Stimulated activated CD4-positive, alpha-beta T cell treated with anti-CD3 and anti-CD28 coated beads, Interleukin-15, amount 100 ng/mL, for 48 hours (primary cell): ENCODE measurements at places on chromosomes 16 and 17.
A peak's percentile ranks its signal among the peaks of the same experiment; 100 is the strongest.

DNA sequence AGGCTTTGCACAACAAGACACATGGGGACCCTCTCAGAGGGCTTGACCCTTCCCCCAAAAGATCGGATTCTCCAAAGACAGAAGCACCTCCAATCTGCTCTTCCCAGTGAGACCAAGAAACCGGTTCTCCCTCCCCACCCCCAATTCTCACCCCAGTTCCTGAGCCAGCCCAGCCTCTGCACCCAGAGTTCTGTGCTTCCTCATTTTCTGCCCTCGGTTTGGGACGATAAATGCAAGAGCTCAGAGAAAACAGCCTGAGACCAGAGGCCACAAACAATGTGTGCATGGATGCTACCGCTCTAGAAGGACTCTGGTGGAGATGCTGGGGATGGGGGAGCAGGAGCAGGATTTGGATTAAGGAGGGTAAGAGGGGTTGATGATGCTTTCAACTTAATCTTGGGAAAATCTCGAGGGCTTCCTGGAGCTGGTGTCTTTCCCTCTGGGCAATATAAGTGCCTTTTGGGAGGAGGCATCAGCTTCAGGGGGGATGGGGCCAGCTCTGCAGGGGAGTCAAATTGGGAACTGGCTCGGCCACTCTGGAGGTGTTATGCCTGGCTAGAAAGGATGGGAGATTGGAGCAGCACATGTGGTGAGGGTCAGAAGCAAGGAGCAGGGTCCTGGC lies 6.0 kb downstream of the KRT15 start:
- no peak for DNase-seq

DNA sequence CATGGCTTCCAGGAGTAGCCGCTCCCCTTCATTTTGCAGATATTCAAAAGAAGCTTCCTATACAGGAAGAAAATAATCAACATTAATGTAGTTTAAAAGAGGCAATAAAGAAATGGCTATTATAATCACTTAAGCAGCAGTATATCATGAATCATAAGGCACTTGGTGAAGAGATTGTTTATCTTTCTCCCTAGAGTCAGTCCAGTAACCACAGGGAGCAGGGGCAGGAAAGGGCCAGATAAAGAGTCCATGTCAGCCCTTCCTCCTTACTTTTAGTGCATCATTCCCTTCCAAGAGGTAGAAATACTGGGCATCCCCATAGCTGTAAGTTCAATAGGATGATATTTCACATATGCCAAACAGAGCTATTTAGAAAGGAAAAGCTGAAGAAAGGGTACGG lies 184.6 kb upstream of the C17orf78 start:
- DNase-seq: no peak

DNA sequence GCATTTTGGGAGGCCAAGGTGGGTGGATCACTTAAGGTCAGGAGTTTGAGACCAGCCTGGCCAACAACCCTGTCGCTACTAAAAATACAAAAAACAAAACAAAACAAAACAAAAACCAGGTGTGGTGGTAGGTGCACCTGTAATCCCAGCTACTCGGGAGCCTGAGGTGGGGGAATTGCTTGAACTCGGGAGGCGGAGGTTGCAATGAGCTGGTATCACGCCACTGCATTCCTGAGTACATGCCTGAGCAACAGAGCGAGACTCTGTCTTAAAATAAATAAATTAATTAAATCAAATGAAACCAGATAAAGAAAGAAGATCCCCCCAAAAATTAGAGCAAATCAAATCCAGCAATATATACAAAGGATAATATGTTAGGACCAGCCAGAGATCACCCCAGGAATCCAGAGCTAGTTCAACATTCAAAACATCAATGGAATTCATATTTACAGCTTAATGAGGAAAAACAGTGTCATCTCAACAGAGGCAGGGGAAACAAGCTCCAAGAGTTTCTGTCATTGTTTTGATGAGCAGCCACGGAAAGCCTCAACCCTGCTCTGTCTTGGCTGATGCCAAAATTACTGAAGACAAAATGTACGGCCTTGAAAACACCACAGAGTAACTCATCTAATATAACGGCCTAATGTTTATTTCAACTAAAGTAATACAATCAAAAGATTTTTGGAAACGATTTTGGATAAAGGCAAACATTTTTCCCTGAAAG lies 3.7 kb downstream of the PEMT start:
- no peak for DNase-seq

GRCh38 chr16:51161440-51162195 lies 10.5 kb upstream of the SALL1 start:
- no peak for DNase-seq

DNA sequence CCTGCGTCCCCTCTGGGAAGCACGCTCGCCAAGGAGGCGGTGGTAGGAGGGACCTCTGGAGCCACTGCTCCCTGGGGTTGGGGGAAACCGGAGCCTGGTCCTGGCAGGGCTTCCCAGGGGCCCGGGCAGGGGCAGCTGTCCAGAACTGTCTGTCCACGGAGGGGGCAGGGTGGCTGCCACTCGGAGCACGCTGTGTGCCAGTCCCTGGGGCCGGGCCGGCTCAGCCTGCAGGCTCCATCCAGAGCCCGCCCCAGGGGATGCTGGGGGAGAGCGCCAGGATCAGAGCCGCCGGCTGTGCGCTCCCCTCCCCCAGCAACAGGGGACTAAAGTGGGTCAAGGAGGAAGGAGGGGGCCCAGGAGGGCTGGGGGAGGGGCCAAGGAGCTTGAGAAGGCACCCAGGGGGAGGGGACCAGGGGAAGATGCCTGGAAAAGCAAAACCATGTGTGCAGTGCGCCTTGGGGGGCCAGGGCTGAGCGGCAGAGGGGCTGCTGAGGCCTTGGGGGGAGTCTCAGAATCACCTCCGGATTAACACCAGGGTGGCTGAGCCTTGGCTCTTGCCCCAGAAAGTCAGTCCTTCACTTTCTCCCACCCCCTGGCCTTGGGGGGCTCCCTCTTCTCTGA lies 21.3 kb downstream of the ZNF423 start:
- no peak for DNase-seq

DNA sequence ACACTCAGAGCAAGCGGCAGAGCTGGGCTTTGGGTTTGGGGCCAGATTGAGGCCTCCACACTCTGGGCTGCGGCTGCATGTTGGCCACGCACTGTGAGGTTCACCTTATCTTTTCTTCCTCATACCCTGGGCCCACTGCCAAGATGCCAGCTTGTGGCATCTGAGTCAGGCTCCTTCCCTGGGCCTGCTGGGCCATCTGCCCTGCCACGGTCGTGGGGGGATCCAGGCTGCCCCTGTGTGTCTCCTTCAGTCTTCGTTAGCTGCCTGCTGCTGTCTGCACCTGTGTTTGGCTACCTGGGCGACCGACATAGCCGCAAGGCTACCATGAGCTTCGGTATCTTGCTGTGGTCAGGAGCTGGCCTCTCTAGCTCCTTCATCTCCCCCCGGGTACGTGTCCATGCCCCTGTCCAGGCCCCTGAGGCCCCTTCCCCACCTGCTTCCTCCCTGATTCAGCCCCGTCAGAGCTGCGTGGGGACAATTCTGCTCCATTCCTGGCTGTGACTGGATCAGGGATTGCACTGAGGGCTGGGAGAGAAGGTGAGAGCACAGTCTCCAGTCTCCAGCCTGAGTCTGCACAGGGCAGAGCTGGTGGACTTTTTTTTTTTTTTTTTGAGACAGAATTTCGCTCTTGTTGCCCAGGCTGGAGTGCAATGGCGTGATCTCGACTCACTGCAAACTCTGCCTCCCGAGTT lies 11.2 kb downstream of the SPNS3 start:
- no peak for DNase-seq

DNA sequence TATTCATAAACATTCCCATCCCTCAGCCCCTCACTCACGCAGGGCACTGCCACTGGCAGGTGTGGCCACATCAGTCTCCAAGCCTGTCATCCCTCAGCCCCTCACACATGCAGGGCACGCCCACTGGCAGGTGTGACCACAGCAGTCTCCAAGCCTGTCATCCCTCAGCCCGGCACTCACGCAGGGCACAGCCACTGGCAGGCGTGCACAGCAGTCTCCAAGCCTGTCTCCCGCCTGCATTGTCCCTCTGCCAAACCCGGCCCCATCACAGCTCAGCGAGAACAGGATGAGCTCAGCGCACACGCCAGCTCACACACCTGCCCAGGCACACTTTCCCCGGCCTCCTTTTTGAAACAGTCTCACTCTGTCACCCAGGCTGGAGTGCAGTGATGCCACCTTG lies 11.4 kb upstream of the KREMEN2 start:
- no peak for DNase-seq

DNA sequence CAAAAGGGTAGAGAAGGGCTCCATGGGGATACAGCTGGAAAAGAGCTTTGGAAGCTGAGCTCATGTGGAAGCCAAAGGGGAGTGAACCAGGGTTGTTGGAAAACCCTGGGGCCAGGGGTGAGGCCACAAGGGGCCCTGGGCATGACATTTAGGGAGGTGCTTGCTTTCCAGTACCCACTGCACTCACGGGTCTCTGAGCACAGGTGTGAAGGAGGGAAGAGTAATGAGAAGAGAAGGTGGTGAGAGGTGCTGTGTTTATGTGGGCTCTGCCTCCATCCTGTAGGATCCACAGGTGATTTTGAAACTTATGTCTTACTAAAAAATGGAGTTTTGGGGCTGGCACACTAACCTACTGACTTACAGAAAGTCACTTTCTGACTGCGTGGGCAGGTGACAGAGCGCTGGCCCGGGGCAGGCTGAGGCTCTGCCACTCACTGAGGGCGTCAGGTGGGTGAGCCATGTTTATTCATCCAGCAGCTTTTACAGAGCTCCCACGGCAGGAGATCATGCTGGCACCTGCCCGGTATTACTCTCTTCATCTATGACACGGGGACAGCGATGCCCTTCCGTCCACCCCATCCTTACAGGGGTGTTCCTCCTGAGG lies 18.9 kb downstream of the KSR1 start:
- peak; percentile 64 for DNase-seq

- DNase-seq: no peak
Observed at GRCh38 chr16:17476414-17477259, 5.9 kb upstream of the XYLT1 start.

GRCh38 chr17:15917438-15918027 lies 27.4 kb upstream of the ADORA2B start:
- no peak for DNase-seq

DNA sequence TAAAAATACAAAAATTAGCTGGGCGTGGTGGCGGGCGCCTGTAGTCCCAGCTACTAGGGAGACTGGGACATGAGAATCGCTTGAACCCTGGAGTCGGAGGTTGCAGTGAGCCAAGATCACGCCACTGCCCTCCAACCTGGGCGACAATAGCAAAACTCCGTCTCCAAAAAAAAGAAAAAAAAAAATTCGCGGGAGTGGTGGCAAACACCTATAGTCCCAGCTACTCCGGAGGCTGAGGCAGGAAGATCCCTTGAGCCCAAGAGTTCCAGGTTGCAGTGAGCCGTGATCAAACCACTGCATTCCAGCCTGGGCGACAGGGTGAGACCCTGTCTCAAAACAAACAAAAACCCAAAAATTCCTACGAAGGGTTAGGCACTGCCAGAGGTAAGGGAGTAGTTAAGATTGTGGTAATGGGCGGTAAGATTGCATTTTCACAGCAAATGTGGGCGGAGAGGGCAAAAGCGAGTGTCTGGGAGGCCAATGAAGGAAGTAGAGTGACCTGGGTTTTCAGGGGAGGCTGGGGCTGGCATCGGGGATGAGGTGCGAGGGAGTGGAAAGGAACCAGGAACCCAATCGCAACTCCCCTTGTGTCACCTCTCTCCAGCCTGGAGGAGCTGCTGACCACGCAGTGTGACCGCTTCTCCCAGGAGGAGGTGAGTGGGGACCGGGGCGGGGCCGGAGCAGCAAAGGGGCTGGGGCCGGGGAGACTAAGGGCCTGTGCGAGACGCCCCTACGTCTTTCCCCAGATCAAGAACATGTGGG lies 2.6 kb downstream of the MYL11 start:
- no peak for DNase-seq

DNA sequence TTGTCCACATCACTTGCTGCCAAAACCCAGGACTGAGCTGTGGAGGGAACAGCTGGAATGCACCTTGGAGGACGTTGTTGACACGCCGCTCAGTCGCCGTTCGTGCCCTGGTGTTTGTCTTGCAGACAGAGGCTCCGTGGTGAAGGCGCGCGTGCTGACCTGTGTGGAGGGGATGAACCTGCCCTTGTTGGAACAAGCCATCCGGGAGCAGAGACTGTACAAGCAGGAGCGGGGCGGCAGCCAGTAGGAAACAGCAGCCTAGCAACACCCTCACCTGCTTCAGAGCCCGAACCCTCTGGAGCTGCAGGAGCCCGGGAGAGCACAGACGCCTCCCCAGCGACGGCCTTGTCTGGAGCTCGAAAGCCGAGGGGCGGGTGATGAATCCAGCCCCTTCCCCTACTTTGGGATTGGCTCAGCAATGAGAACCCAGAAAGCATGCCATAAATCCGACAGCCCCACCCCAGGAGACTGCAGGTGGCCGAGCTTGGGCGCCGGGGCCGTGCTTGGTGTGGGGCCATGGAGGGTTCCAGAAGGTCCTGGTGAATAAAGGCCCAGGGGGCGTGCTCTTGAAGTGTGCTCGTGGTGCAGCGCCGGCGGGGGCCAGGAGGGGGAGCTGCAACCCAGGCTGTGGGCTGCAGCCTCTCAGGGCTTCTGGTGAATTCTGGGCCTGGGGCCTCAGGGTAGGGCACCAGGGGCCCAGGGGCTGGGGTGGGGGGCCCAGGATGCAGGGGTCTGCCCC lies 470 bp upstream of the CDK3 start:
- DNase-seq: no peak

- DNase-seq: no peak
Observed at GRCh38 chr17:27564463-27564862, 66.5 kb upstream of the LGALS9 start.

DNA sequence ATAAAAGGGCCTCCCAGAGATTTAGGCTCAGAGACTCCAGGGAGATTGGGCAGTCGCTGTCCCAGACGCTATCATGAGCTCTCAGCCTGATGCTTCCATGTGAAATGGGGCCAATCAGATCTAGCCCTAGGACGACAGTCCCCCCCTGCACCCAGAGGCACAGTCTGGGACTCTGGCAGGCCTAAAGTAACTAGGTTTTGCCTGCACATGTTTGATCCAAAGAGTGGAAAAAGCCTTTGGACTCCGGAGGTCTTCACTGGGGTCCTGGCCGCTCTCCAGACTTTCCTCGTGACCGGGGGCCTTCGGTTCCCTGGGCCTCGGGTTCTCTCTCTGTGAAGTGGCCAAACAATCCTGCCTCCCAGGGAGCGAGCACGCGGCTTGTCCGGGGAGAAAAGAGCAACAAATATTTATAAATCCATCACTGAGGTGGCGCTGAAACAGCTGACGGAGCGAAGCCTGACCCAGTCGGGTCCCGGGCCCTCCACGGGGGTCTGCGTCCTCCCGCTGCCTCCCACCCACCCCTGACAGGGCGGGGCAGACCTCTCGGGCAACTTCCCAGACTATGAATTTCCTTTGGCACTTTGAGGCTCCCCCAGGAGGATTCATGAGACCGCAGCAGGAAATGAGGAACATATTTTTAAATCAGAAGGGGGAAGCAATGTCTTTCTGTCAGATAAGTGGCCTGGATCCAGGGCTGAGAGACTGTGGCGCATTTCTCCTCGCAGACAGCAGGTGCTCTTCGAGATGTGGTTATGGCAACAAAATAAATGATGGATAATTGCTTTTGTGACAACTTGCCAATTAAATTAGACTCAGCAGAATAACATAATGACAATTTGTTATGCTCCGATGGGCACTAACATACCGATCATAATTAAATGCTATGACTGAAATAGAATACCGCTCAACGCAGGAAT lies 38.9 kb downstream of the MRPS23 start:
- no peak for DNase-seq
